ENCODE measurements at places on chromosomes 4 and X.

DNA sequence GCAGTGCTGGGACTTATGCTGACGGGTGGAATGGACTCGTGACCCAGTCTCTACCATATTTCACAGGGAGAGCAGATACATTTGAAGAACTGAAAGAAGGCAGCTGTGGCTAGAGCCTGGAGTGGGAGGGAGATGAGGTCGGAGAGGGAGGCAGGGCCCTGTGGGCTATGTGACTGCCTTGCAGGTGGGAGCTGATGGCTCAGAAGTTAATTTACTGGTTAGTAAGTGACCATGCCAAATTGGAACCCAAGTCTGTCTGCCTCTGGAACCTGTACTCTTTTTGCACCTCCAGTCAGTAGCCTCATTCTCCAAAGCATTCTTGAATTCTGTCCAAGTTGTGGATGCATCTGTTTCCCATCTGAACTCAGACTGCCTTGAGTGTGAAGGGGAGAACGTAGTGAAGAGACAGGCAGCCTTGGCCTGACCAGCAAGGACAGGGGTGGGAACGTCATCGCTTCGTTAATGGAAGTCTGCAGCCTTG, 92.3 kb downstream of the REPS2 start:
- DNase-seq, result no peak

GRCh38 chr4:24330172-24330571, 254.2 kb downstream of the DHX15 start:
- DNase-seq, result no peak

GRCh38 chr4:38757945-38758600, 24.7 kb downstream of the TLR10 start:
- no peak for DNase-seq

DNA sequence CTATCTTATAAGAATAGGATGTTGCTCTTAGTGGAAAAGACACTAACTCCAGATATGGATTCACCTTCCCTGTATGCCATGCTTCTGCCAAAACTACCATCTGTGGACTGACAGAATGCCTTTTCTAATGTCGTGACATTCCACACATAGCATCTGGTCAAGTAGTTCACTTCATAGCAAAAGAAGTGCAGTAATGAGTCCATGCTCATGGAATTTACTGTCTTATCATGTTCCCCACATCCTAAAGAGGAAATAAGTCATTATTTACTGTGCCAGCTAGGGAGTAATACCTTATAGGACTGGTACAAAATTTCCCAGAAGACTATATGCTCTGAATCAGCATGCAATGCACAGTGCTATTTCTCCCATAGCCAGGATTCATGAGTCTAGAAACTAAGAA, 562.4 kb downstream of the TLL1 start:
- no peak for DNase-seq

GRCh38 chr4:25320773-25321172, 8.2 kb downstream of the ZCCHC4 start:
- no peak for DNase-seq

DNA sequence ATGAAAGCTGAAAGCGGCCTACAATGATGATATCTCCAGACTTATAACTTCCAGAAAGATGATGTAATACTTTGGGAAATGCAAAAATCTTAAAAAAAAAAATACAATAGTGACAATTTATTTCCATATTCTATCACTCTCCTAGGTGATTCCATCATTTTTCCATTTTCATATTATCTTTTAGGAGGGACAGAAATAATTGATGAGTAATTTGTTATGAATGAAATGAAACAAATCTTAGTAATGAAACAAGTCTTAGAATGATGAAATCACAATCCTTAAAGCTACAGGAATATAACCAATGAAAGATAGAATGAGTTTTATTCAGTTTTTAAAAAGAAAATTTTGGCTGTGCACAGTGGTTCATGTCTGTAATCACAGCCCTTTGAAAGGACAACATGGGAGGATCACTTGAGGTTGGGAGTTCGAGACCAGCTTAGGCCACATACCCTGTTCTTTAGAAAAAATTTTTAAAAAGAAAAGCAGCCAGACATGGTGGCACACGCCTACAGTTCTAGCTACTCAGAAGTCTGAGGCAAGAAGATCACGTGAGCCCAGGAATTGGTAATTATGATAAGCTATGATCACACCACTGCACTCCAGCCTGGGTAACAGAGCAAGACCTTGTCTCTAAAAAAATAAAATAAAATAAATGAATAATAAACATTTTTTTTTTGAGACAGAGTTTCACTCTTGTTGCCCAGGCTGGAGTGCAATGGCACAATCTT, 21.7 kb downstream of the CLOCK start:
- no peak for DNase-seq

DNA sequence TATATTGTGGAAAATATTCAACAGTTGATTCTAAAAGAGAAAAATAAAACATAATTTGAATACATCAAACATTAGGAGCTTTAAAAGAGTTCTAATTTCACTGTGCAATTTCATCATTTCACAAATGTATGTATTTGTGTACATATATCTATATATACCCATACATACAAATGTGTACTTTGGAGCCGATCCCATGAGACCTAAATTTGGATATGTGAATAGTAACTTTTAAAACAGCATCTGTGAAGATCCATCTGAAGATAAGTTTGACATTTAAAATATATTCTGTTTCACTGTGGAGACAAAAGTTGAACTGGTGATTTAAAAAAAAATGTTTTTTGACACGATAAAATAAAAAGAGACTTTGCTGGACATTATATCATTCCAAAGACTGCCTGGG, 374.0 kb downstream of the TMA16 start:
- no peak for DNase-seq

DNA sequence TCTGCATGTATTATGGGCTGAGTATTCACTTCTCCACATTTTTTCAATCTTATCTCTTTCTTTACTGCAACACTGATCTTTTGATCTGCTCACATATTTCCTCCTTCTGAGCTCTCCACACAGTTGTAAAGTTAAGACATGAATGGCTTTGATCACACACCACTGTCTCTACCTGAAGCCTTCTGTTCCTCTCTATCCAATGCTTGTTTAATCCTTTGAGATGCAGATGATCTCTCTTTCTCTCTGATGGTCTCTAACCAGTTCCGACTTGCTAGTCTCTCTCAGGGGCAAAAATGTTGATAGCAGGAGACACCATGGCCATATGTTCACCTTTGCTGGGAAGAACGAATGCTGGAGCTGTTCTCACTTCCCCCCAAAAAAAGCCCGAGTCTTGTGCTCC, 162.4 kb downstream of the UNC5C start:
- no peak for DNase-seq

GRCh38 chrX:24080704-24081103, 25.9 kb downstream of the EIF2S3 start:
- DNase-seq, result no peak

DNA sequence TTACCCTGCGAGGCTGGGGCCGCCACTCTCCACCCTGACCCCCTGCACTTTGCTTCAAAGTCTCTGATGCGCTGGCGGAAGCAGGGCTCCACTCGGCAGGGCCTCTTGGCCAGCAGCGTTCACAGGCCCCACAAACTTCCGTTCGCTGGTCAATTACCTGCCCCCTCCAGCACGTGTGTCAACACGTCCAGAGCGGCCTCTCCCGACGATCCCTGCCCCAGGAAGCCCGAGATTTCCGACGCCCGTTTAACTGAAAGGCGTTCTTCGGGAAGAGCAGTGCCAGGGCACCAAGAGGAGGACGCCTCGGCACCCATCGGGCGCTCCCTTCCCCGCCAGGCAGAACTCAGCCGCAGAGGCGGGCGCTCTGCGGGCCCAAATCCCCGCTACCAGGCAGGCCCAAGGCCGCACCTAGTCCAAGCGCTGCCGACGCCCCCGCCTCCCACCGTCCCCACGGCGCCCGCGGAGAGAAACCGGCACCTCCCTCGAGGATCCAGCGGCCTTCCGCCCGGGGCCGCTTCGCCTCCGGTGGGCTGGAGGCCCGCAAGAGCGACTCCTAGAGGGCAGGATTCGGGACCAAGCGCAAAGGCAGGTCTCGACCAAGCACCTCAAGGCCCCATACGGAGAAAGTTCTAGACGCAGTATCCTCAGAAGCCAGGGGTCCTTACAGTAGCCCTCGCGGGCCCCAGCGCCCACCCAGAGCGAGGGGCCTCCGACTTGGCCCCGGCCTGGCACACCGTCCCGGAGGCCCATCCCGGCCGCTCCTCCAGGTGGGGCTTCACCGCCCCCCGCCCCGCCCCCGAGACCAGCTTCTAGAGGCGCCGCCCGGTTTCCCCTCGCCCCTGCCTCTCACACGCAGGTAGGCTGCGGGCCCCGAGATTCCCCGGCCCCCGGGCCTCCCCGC, 586 bp downstream of the BCAP31 start:
- DNase-seq, result peak; percentile 12

- DNase-seq, result no peak
Measured at GRCh38 chr4:88697141-88697540, 488 bp downstream of the NAP1L5 start.

DNA sequence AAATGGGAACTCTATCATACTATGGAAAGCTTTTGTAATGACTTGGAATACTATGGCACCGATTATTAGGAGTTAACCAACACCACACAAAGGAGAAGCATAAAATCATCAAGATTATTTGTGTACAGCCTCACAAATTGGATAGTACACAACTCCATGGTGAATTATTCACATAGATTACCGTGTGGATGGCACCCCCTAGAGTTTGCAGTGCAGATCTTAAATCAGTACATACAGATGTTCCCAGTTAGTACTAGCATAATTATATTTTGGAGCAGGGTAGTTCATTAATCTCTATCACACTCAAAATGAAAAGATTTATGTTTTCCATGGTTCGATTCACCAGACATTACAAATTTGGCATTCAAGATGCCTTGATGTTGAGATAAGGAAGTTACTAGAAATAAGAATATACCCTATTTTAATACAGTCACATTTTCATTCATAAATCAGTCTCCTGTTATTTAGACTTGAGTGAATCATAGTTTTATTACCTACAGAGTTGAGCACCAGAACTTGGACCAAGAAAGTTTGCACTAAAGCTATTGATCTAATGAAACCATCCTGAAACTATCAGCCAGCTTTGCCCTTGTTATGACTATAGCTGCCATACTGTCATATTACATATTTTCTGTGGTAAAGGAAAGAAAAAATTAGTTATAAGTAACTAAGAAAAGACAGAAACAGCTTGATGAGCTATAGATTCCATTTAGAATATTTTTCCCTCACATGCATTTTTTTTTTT, 531.8 kb downstream of the GLUD2 start:
- peak; percentile 33 for DNase-seq

DNA sequence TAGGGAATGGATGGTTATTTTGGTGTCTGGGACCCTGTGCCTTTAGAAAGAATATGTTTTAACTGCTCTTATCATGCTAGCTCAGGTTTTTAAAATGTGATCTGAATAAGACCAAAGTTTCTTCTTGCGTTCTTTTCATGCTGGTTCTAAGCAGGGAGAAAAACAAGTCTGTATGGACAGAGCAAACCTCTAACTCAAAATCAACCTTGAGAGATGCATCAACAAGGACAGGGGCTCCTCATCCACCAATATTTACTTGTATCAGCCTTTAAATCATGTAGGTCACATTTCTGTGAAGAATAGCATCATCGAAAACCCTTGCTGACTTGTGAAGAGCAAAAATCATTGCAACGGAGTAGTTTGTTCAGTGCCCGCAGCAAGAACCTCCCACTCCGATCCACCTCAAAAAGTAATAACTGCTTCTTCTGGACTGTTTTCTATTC, 1.2 kb downstream of the ATP10D start:
- DNase-seq, result no peak

DNA sequence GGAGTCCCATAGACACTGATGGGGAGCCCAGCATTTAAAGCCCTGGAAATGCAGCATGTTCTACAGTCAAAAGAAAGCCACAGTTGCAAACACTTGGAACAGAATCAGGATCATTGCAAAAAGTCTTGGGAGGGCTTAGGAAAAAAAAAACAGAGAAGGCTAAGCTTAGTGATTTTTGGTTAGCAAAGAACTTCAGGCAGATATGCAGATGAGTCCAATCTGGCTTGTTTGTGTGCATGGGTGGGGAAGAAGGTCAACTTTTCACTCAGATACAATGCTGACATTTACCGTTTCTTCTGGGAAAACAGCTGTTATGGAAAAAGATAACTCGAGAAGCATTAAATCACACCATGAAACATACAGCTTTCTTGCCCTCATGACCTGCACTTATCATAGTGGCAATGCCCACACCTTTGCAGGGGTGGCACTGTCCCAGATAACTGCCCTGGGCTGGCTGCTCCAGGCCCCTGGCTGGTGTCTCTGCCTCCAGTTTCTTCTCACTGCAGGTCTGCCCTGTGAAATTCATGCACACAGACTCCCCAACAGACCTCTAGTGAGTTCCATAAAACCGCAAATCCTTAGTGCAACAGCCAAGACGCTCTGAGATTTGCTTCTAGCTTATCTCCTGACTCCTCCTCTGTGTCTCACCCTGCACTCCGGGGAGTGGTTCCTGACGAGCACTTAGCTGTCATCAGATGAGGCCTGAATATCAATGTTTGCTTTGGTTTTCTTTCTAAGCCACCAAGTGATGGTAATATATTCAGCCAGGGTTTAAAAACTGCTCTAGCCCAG, 99.2 kb downstream of the DRD5 start:
- DNase-seq, result no peak

DNA sequence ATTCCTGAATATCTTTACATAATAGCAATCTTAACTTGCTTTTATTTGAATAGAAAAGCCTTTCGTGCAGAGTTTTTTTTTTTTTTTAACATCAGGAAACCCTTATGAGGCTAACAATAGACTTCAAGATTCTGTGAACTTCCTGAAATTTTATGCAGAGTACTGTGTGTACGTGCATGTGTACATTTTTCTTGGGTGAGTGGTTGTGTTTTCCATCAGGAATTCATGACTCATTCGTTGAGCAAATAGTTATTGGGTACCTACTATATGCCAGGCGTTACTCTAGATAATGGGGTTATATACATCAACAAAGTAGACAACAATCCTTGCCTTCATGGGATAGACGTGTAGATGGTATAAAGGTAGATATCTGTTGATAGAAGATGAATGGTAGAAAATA, 59.1 kb downstream of the MRPL1 start:
- no peak for DNase-seq

DNA sequence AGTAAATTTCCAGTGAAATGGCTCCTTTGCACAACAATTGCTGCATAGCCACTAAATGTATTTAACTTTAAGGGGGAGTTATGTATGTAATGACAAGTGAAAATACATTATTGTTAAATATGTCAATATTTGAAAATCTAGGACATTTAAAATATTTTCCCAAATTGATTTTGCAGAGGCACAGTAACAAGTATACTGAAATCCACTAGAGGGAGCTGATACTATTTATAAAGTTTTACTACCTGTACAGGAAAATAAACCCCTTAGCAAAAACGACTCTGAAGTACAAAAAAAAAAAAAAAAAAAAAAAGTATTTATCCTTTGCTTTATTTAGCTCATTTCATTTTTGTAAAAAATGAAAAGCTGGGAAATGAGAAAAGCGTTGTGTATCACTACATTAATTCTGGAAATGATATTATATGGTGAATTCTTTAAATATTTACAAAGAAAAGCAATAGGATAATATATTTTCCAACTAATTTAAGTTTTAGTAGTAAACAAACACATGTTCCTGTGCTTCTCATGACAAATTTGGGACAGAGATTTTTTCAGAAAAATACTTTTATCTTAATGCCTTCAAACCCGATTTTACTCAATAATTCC, 727.7 kb downstream of the DMD start:
- DNase-seq, result no peak
